Activated T-helper 2 cell treated with anti-CD3 and anti-CD28 coated beads, Interferon-gamma antibody, Interleukin-2, Interleukin-4, amounts not matched to agents 10 μg/mL and 5 μg/mL and 100 μg/mL, durations not matched to agents 14 hours and 24 hours and 36 hours (primary cell): ENCODE measurements at places on chromosomes 7 and 10. TPM values are rescaled to one million over a fixed set of nuclear protein-coding genes. Genes with fewer than 3 reads are reported as not detected.

DNA sequence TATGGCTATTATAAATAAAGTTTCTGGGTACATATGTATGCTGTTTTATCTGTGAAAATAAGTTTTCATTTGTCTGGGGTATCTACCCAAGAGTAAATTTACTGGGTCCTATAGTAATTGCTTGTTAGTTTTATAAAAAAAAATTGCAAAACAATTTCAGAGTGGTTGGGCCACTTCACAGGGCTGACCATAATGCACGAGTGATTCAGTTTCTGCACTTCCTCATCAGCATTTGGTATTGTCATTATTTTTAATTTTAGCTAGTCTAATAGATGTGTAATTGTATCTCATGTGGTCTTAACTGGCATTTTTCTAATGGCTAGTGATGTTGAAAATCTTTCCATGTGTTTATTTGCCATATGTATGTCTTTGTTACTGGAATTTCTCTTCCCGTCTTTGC is 452.4 kb upstream of the AKR1E2 start:
- H3K27ac ChIP-seq: no peak overlapping the region
- peaks cover 53% of the 10 kb centered on the region for H3K27me3 ChIP-seq
- no peaks in the 10 kb centered on the region for H3K36me3 ChIP-seq
- no peaks in the 10 kb centered on the region for H3K4me1 ChIP-seq
- no peak for DNase-seq

DNA sequence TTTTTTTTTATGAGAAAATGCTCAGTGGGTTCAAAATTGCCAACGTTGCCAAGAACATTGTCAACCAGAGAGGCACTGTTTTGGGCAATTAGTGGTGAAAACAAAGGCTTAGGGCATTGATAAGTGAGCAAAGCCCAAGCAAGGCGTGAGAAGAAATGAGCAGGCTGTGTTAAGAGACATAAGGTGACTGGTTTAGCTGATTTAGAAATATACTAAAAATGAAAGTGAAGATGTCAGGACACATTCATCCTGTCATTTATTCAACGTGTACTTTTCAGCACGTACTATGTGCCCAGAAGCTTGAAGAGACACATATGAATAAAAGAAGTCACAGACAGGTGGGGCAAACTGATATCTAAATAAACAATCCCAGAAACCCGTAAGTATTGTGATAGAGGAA is 31.8 kb downstream of the AOAH start:
- peak overlapping the region; percentile 87 for H3K4me3 ChIP-seq
- DNase-seq: no peak
- H3K27me3 ChIP-seq: no peaks in the 10 kb centered on the region
- H3K4me1 ChIP-seq: peaks cover 59% of the 10 kb centered on the region
- H3K27ac ChIP-seq: peak overlapping the region; percentile 99

DNA sequence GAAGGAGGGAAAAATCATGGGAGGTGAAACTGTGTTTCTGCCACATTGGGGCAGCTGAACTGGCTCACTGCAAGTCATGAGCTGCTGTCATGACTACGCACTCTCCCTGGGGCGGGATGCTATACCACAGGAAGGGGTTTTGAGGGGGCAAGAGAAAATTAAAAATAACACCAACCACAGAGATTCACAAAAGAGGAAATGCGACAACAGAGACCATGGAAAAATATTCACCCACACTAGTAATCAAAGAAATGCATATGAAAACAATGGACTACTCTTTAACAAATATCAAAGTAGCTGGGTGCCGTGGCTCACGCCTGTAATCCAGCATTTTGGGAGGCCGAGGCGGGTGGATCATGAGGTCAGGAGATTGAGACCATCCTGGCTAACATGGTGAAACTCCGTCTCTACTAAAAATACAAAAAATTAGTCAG is 65.2 kb upstream of the TM9SF3 start:
- H3K27ac ChIP-seq: peak overlapping the region; percentile 67
- DNase-seq: no peak
- H3K4me3 ChIP-seq: peak overlapping the region; percentile 1
- H3K36me3 ChIP-seq: peaks cover 29% of the 10 kb centered on the region
- no peaks in the 10 kb centered on the region for H3K27me3 ChIP-seq
- peaks cover 48% of the 10 kb centered on the region for H3K4me1 ChIP-seq

DNA sequence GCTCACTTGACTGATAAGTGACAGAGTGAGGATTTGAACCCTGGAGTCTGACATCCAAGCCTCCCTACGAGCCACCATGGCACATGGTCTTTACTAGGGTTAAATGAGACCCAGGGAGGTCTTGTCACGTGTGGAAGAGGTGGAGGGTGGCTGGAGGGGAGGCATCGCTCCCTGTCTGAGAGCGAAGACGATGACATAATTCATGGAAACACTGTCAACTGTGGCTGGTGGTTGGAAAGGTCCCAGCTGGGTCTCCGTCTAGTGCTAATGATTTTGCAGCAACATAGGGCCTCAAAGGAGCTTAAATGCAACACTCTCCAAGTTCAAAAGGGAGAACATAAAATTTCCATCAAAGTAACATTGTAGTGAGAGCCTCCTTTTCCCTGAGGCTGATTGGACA is 99.9 kb upstream of the BAIAP2L1 start:
- H3K27ac ChIP-seq: no peak overlapping the region
- no peaks in the 10 kb centered on the region for H3K4me1 ChIP-seq
- no peak for DNase-seq
- no peaks in the 10 kb centered on the region for H3K27me3 ChIP-seq
- H3K4me3 ChIP-seq: no peak overlapping the region

GRCh38 chr10:131058799-131059198 is 252.7 kb downstream of the TCERG1L start:
- H3K4me3 ChIP-seq: no peak overlapping the region
- no peaks in the 10 kb centered on the region for H3K27me3 ChIP-seq
- no peak overlapping the region for H3K27ac ChIP-seq

DNA sequence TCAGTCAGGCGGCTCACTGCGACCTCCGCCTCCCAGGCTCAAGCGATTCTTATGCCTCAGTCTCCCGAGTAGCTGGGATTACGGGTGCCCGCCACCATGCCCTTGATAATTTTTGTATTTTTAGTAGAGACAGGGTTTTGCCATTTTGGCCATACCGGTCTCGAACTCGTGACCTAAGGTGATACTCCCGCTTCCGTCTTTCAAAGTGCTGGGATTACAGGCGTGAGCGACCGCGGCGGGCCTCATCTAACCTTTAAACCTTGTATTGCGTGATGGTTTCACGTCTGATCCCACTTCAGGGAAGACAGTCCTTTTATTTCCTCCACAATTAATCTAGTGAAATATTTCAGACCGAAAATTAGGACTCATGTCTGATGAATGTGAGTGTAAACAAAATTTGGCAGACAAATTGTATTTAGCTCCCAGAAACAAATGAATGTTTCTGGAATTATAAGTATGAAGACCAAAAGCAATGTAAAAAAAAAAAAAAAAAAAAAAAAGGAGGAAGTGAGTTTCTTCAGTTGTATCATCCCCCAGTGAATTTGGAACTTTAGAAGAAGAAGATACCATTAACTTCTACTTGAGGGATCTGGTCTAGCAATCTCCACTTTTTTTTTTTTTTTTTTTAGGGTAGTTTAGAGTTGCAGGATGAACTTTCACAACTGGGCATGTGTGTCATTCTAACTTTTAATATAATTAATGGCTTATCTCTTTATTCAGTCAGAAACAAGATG is 1.6 kb downstream of the NUP42 start:
- H3K27ac ChIP-seq: peak overlapping the region; percentile 75
- DNase-seq: no peak
- peaks cover 35% of the 10 kb centered on the region for H3K4me1 ChIP-seq
- peaks cover 7% of the 10 kb centered on the region for H3K27me3 ChIP-seq

DNA sequence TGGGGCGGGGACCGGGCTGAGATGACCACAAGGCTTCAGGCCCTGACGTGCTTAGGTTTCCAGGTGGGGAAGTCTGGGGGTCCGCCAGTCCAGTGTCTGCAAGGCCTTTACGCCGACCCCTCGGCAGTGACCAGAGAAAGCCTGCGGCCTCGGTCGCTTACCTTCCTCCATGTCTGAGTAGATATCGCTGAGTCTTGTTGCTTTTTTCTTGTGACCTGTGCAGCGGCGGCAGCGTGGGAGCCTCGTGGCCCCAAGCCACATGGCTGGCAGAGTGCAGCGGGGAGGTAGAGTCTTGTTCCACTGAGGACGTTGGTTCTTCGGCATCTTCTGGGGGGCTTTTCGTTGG is 329 bp downstream of the NOLC1 start:
- no peak for DNase-seq
- peaks cover 32% of the 10 kb centered on the region for H3K4me1 ChIP-seq
- H3K27ac ChIP-seq: peak overlapping the region; percentile 96

DNA sequence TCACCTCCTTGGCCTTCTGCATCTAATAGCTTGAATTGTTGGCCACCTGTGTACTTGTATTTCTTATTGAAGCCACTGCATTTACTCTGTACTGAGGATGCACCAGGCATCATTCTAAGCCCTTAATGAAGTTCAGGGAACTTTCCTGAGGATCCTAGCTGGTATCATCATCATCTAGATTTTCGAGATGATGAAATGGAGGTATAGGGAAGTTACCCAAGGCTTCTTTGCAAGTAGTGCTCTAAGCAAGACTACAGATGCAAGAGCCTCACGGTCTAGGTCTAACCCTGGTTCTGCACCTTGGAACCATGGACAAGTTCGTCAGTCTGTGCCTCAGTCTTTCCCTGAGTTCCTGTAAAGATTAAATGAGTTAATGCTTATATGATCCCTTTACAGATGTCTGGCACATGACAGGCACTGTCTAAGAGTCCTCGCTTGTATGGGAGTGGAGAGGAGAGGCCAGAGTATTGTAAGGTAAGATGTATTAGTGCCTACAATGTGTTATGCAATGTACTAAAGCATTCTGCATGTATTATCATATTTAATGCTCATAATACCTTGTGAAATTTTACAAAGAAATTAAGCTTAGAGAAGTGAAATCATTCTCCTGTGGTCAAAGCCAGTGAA is 145.1 kb downstream of the KCNMA1 start:
- H3K27ac ChIP-seq: no peak overlapping the region
- no peak overlapping the region for H3K4me3 ChIP-seq
- no peaks in the 10 kb centered on the region for H3K36me3 ChIP-seq
- no peaks in the 10 kb centered on the region for H3K27me3 ChIP-seq
- no peaks in the 10 kb centered on the region for H3K4me1 ChIP-seq
- DNase-seq: no peak

GRCh38 chr10:71998119-71998839 is 34.1 kb downstream of the CHST3 start:
- no peaks in the 10 kb centered on the region for H3K4me1 ChIP-seq
- no peak overlapping the region for H3K4me3 ChIP-seq
- H3K27ac ChIP-seq: no peak overlapping the region
- H3K27me3 ChIP-seq: peaks cover 3% of the 10 kb centered on the region

- no peak overlapping the region for H3K4me3 ChIP-seq
- peaks cover 1% of the 10 kb centered on the region for H3K27me3 ChIP-seq
- DNase-seq: no peak
- H3K4me1 ChIP-seq: no peaks in the 10 kb centered on the region
Measured at GRCh38 chr7:30396389-30396788, 82.2 kb downstream of the NOD1 start.

DNA sequence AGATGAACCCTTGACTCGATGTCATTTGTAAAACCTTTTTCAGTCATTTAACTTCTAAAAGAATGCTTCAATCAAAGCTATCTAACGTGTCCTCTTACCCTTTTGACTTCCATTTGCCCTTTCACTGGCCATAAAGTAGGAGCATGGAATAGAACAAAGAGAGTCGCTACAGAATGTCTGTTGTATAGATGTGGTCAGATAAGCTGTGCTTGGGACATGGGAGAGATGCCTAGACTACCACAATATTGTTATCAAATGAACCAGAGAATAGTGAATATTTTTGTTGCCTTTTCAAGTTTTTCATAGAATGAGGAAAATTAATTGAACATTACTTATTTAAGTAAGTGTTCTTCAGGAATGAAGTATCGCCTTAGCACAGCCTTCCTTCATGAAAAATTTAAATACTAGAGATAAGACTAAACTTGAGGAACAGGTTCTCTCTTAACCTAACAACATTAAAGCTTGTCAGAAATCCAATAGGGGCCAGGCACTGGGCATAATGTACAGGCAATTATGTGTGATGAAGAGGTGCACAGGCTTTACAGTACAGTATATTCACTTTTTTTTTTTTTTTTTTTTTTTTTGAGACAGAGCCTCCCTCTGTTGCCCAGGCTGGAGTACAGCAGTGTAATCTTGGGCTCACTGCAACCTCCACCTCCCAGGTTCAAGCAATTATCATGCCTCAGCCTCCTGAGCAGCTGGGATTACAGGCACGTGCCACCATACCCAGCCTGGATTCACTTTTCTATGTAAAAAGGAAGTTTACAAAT is 7.5 kb upstream of the KMT2E start:
- peaks cover 72% of the 10 kb centered on the region for H3K4me1 ChIP-seq
- peaks cover 75% of the 10 kb centered on the region for H3K36me3 ChIP-seq
- H3K27me3 ChIP-seq: no peaks in the 10 kb centered on the region
- H3K27ac ChIP-seq: peak overlapping the region; percentile 53
- H3K4me3 ChIP-seq: peak overlapping the region; percentile 34

- H3K4me1 ChIP-seq: no peaks in the 10 kb centered on the region
- no peak for DNase-seq
- no peak overlapping the region for H3K27ac ChIP-seq
- H3K27me3 ChIP-seq: no peaks in the 10 kb centered on the region
Measured at GRCh38 chr10:21090609-21091082, 193.5 kb upstream of the NEBL start.

GRCh38 chr10:132364594-132364970 is 32.4 kb upstream of the PWWP2B start:
- no peak for DNase-seq
- H3K4me1 ChIP-seq: no peaks in the 10 kb centered on the region
- H3K27me3 ChIP-seq: no peaks in the 10 kb centered on the region
- H3K27ac ChIP-seq: peak overlapping the region; percentile 31
- H3K36me3 ChIP-seq: no peaks in the 10 kb centered on the region

Gene LIPJ
- total RNA-seq: not detected in 2 replicates

Gene MSMB
- not detected in 2 replicates for total RNA-seq

Gene UCN3
- total RNA-seq: not detected in 2 replicates

Gene ARHGAP22
- total RNA-seq: 0.18 and 0.43 TPM in 2 replicates

Gene VOPP1
- 53.7 and 56.0 TPM in 2 replicates for total RNA-seq

Gene IGFBP1
- total RNA-seq: not detected in 2 replicates

Gene PSPH
- 18.4 and 20.8 TPM in 2 replicates for total RNA-seq
